ENCODE measurements at places on chromosomes 5 and 9. TPM values are rescaled to one million over a fixed set of nuclear protein-coding genes. Genes with fewer than 3 reads are reported as not detected.

- no peak for DNase-seq
Measured at GRCh38 chr5:151125421-151125820, 32.2 kb downstream of the ANXA6 start.

Gene INSYN2B
- total RNA-seq: not detected

DNA sequence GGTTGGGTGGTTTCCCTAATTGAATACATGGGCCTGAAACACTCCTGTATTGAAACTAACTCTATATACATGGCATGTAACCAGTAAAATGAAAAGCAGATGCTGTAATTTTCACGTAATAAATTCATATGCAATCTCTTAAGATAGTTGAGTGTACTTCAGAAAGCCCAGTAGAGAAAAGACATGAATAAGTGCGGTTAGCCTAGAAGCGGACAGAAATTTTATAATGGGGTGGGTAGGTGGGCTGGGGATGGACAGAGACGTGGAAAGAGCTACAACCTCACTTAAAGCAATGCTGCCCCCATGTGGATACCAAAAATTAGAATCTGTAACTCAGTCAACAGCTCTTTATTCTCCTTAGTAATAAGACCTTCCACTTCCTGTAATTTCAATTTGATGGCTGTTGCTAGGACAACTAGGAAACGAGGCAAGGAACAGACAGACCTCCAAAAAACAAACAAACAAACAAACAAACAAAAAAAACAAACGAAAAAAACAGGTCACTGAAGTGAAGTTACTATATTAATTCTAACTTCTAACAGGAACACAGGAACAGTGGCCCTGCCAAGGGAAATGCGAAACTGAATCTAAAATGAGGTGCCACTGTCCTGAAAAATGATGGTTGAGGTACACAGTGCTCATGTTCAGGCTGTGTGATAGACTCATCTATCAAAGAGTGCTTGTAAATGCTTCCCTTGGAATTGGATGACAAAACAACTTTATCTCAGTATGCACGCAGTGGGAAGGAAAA lies 103.4 kb upstream of the GNA14 start:
- DNase-seq: no peak

Gene TRMO
- 7.7 TPM for total RNA-seq

DNA sequence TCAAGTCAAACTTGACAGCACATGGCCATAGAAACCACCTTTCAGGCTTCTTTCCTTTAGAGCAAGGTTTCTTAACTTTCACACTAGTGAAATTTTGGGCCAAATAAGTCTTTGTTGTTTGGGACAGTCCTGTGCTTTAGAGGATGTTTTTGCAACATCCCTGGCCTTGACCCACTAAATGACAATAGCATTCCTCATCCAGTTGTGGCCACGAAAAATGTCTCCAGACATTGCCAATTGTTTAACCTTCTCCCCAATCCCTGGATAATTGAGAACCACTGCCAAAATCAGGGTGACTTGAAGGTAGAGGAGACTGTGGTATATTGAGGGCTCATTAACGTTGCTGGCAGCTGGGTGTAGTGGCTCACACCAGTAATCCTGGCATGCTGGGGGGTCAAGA lies 72.0 kb downstream of the ALDH1A1 start:
- no peak for DNase-seq

GRCh38 chr5:41863871-41864486 lies 6.2 kb downstream of the OXCT1 start:
- no peak for DNase-seq

GRCh38 chr9:20832775-20833174 lies 148.7 kb downstream of the FOCAD start:
- DNase-seq: no peak

DNA sequence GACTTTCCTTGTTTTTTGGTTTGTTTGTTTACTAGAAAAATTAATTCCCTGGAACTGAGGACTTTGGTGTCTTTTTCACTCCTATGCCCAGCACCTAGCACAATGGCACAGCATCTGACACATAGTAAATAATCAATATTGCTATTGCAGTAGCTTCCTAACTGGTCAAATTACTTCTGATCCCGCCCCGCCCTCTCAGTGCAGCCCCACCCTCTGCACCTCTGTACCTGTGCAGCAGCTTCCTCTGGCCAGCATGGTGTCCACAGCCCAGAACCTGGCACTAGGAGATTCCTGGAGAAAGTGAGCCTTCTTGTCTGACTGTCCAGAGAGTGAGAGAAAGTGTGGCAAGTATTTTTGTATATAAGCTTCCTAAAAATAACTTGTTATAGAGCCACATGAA lies 343.2 kb downstream of the ZNF608 start:
- no peak for DNase-seq

Gene ZNF169
- 2.3 TPM for total RNA-seq

Gene NEUROG1
- total RNA-seq: not detected

- DNase-seq: no peak
Measured at GRCh38 chr9:87469793-87470465, 27.7 kb upstream of the DAPK1 start.

Gene SHC3
- total RNA-seq: 1.0 TPM

DNA sequence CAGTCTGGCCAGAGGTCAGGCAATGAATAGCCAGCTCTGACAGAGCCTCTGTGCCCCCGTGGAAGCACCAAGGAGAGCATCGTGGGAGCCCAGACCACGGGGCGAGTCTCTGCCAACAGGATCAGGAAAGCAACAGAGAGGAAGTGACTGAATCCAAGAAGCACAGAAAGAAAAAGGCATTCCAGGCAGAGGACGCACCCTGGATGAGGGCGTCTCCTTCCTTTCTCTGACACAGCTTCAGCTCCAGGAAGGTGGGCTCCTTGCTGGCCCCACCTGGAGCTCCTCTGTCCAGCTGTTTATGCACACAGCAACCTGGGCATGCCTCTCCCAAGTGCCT lies 16.6 kb downstream of the HK3 start:
- no peak for DNase-seq

Gene BTNL8
- total RNA-seq: 0.23 TPM

Gene RETREG1
- 22.6 TPM for total RNA-seq

Gene PROB1
- total RNA-seq: 0.24 TPM

Gene ZNF883
- 1.5 TPM for total RNA-seq

DNA sequence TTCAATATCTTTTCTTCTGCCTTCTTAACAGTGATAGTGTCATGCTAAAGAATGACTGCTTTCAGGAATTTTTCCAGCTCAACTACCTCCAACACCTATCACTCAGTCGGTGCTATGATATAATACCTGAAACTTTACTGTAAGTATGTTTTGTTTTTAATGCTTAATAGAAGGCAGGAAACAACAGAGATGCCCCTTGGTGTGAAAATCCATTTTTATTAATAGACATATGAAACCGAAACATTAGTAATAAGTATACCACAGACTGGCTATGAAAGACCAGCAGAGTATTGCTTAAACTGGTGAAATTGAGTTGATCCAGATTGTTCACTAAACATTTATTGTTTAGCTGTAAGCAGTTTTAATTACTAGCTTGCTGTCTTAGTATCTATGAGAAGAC lies 25.2 kb downstream of the SKP2 start:
- no peak for DNase-seq

DNA sequence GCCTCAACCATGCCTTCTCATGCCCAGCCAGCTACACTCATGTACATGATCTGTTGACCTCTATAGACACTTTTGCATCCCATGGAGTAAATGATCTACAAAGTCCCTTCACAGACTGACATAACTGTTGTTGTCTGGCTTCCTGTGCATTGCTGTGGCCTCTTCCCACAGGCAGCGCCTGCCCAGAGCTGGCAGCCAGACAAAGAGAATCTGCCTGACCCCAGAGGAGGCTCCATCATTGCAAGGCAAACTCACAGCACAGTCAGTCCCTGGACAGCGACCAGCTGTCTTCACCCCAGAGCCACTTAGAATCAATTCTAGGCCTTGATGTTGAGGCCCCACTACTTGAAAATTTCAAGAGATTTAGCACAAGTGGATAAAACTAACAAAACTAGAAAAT lies 65.5 kb downstream of the INSYN2B start:
- DNase-seq: no peak

GRCh38 chr5:135568246-135568645 lies 10.5 kb downstream of the CXCL14 start:
- DNase-seq: no peak

GRCh38 chr5:23523031-23523430 lies 15.6 kb downstream of the PRDM9 start:
- DNase-seq: no peak

DNA sequence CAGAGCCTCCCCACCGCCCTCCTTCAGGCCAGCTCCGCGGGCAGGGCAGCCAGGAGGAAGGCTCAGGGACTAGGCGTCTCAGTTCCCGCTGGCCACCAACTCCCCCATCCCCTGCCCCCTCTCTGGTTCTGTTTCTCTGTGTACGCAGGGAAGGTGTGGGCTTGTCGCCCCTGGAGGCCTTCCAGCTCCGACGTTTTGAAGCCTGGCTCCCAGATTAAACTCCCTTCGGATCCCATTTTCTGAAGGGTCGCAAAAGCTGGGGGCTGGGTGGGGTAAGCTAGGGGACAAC lies 346 bp downstream of the ATOX1 start:
- DNase-seq: peak; percentile 50

GRCh38 chr5:5141339-5141599 lies 1.1 kb downstream of the ADAMTS16 start:
- DNase-seq: no peak

Gene F2RL2
- total RNA-seq: 0.14 TPM

- DNase-seq: no peak
Measured at GRCh38 chr5:102090770-102091169, 205.3 kb downstream of the SLCO4C1 start.

DNA sequence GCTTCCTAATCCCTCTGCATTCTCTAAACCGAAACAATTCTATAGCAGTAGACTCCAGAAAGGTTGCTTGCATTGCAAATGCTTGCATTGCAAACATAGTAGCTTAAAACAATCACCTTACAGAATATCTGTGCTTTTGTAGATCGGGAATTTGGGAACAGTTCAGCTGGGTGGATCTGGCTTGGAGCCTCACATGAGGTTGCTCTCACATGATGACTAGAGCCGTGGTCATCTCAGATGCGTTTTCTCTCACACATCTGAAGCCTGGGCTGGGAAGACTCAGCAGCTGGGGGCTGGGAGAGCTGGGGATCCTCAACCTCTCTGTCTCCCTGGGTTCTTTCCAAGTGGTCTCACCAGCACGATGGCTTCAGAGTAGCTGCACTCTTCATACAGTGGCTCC lies 127.8 kb downstream of the MSX2 start:
- DNase-seq: no peak

DNA sequence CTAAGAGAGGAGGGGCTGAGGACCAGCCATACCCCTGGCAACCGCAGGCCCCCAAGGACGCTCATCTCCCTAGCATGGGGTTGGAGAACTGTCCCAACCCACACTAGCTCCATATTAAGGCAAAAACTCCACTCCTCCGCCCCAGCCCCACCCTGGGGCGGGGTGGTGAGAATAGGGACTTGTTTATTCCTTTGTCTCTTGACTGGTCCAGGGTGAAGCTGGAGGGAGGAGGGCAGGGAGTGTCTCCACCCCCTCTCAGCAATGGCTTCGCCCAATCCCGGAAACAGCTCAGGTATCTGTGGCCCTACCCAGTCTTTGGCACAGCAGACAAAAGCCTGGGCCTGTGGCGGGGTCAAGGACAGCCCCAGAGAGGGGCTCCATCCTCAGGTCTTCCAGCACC lies 16.9 kb downstream of the PRRX2 start:
- no peak for DNase-seq

Gene TOPORS
- total RNA-seq: 4.3 TPM

- DNase-seq: no peak
Measured at GRCh38 chr5:179171251-179171815, 111.2 kb downstream of the ZNF354C start.

DNA sequence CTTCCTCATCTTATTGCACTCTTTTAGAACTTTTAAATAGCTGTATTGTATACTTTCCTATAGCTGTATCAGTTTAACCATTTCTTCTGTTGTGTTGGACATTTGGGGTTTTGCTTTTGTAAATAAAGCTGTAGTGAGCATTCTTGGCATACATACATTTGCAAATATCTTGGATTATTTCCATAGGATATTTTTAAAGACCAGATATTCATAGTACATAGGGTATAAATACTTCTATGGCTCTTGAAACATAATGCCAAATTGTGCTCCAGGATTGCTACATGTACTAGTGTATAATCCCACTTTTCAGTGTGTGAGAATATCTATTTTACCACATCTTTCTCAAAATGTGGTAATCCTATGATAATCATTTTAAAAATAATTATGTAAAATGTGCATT lies 51.2 kb downstream of the SCAMP1 start:
- no peak for DNase-seq

Gene MIGA2
- total RNA-seq: 9.0 TPM

Gene CCNG1
- 131 TPM for total RNA-seq

DNA sequence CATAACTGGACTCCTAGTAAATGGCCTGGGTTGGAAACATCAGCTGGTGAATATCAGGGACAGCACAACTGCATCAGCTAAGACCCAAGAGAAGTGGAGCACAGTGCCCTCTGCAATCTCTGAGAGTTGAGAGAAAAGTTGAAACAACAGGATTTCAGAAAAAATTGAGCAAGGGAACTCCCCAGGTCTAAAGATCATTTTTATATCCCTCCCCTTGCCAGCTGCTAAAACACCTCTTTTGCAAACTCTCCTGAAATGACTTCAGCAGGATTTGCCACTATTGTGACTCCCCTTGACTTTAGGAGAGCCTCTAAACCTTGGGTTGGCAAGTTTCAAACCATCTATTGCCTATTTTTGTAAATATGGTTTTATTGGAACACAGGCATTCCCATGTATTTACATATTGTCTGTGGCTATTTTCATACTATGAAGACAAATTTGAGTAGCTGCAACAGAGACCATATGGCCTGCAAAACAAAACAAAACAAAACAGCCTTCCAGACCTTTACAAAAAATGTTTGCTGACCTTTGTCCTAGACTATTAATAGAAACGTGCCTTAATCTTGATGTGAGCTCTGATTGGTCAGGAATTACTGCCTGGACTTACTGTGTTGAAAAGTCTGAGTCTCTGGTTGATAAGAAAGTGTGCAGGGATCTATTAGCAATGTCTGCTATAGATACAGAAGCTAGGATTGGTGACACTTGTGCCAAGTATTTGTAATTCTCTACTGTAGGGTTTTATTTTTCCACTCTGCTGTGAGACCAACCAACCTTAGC lies 37.7 kb upstream of the PLPPR1 start:
- no peak for DNase-seq

GRCh38 chr5:59149271-59149670 lies 566.4 kb downstream of the RAB3C start:
- DNase-seq: no peak

Gene FCHSD1
- total RNA-seq: 6.7 TPM

- DNase-seq: no peak
Measured at GRCh38 chr9:14240537-14240936, 73.4 kb downstream of the NFIB start.

Gene PCA3
- not detected for total RNA-seq

- no peak for DNase-seq
Measured at GRCh38 chr5:115461506-115462290, 82.9 kb downstream of the FEM1C start.

DNA sequence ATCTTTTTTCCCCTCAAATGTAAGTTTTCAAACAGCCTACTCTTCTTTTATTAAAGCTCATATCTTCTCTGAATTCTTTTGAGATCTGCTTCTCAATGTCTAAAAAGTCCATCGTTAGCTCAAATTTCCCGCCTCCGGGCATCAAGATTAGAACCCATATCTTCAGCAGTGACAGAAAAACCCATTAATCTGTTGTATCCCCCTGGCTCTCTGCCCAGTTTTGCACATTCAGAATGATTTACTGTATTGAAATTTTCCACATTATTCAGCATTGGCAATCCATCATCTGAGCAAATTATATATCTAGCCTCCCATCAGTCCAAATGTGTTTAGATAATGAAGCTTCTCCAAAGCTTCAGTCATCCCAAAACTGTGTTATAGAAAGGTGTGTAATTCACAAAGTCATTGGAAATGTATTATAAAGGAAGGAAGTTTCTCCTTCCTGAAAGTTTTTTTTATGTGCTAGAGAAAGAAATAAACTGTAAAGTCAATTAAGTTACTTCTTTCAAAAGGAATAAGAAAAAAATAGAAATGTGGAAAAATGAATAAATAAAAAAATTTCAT lies 849.9 kb downstream of the MAT2B start:
- DNase-seq: no peak

Gene FRMPD1
- 0.43 TPM for total RNA-seq
